ENCODE measurements at places on chromosomes 2 and 18.

- peak; percentile 80 for DNase-seq
These were observed 467.3 kb upstream of the ETAA1 start for GRCh38 chr2:66929632-66930338.

GRCh38 chr2:196137271-196137670 lies 34.1 kb downstream of the STK17B start:
- no peak for DNase-seq

GRCh38 chr2:225354281-225354774 lies 45.2 kb upstream of the NYAP2 start:
- peak; percentile 7 for DNase-seq

- peak; percentile 67 for DNase-seq
These were observed at the start of gene UCN for GRCh38 chr2:27308359-27308881. TSS of gene UCN (minus strand) at chr2:27308445. CDS start at chr2:27307895, 550 bp downstream.

Measured in lung (tissue), 17 donors.